ENCODE measurements at places on chromosomes 7 and 10.

GRCh38 chr10:94403380-94404213 lies 1.3 kb downstream of the TBC1D12 start:
- DNase-seq, result no peak

DNA sequence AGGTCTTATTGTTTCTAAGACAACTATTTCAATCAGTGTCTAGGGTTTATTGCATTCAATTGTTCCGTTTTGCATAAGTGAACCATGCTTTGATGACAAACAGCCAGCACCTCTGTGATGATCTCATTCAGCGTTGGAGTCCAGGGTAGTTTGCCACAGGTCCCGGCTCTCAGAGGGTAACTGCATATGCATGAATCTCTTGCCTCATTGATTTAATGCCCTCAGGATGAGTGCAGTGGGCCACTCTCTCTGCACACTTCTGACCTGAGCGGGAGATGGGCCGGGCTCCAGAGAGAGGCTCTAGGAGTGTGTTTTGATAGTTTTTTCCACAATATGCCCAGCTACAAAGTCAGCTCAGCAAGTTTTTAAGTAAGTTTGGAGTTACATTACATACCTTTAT lies 83.9 kb downstream of the HECW1 start:
- DNase-seq, result no peak

- no peak for DNase-seq
Measured at GRCh38 chr7:44403176-44403759, 77.9 kb upstream of the CAMK2B start.

DNA sequence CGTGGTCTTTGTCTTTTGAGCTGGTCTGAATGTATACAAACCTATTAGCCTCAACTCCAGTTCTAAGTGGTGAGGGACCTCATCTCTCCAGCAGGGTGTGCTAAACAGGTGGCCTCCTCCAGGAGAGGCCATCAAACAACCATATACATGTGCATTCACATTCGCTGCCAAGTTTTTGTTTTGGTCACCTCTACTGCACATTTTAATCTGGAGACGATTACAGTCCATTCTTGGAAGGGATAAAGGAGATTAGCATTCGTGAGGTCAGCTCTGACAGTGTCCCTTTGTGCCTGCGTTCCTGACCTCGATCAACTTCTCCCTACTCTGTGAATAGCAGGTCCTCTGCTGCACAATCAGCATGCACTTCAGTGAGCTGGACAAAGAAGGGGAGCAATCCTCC lies 60.8 kb downstream of the RHOBTB1 start:
- no peak for DNase-seq

GRCh38 chr7:43905209-43905946 lies 1.0 kb downstream of the URGCP start:
- DNase-seq, result no peak

- DNase-seq, result no peak
Measured at GRCh38 chr7:151537818-151538561, 18.3 kb upstream of the RHEB start.

DNA sequence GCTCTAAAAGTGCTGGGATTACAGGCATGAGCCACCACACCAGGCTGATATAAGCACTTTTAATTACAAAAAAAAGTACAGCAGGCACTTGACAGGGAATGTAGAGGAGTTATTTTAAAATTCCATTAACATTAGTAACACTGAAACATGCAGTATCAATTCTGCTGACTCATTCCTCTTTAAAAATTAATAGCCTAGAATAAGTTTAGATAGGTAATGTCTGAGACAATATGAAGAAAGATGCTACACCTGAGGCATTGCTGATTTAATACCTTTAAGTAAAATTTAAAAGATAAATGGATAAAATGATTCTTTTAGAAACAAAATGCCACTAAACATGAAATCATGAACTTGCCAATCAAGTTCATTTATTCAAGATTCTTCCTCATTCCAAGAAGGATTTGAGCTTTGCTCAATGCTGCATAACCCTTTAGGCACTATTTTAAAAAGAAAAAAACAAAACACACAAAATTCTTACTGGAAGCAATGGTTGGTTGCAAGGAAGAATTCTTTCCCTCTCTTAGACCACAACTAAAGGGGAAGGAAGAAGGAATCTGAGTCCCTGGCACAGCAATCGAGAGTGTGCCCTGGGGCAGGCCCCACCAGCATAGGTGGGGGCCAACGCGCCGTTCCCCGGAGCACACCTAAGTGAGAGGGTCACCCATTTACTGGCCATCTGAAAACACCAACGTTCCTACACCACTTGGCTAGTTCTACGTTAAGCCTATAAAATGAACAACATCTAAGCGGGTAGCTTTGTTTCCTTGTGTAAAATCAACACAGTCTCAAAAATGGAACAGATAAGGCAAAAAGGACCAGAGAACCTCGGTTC lies 26.6 kb downstream of the ESYT2 start:
- DNase-seq, result no peak

DNA sequence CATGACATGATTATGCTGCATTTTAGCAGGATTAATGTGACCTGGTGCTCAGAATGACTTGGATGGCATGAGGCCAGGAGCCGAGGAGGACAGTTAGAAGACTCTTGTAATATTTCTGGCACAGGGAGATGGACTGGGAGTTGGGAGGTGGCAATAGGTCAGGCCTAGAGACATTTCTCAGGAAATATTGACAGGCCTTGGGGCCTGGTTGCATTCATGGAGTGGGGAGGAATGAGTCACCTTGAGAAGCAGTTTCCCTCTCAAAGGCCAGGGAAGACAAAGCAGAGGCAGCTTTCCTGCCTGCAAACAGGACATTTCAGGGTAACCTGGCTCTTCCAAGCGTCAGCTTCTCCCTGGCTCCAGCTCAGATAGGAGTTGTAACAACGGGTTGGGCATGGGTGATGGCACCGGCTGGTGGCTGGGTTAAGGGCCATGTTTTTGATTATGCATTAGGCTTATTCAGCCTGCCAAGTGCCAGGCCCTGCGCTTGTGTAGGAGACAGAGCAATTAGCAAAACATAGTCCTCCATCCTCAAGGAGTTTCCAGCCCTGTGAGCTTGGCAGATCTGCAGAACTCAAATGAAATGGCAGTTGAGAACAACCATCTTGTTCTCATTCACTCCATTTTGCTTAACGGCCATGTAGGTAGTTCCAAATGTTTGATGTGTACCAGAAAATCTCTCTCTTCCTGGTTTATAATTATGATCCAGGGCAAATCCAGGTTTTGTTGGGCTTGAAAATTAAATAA lies 38.2 kb downstream of the HK1 start:
- DNase-seq, result no peak

DNA sequence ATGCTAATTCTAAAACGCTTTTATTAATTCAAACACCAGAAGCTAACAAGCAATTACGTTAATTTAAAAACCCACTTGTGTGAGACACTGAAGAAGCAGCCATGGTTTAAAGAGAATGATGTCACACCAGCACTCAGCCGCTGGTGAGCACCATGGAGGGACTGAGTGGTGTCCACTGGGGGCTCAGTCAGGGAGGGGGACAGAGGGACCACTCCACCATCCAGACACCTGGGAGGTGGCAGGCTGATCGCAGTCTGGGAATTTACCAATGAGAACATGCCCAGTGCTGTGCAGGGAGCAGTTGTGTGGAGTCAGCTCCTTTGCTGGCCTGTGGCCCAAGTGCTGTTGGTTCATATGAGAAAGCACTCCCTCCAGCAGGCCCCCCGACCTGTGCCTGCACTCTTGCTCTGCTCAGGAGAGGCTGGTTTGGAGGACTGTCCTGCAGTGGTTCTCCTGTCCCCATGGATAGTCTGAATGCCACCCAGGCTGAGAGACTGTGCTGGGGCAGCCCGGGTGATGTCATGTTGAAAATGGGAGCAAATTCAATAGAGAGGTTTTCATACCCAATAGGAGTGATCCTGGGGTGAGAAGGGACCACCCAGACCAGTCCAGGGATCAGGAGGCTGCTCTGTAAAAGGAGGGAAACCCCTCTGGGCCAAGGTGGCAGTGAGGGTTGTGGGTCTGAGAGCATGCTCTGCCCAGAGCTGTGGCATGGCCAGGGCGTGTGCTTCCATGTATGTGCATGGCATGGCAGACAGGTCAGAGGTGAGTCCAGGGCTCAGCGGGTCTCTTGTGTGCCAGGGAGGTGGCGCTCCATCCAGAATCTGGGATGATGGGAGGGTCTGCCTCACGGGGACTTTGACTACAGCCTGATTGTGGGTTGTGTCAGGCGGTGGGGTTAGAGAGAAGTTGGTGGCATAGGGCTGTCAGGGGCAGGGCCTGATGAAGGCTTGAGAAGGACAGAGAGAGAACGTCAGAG lies 12.7 kb downstream of the ADCY1 start:
- DNase-seq, result no peak

DNA sequence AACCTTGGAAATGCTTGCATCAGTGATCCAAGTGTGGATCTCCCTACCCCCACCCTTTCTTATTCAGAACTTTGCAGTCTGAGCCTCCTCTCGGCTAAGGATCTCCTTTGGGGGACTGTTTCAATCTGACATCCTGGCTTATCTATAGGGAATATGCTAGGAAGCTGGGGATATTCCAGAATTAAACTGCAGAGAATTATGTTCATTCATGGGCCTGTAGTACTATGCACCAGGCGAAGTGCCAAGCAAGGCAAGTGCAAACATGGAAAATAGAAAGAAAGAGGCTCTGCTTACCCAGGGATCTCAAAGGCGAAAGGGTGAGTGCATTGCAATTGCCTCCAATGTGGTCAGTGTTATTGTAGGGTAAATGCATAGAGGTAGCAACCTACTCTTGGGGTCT lies 96.5 kb downstream of the CACNB2 start:
- DNase-seq, result no peak

- DNase-seq, result no peak
Measured at GRCh38 chr10:110431659-110432058, 66.0 kb upstream of the DUSP5 start.

- no peak for DNase-seq
Measured at GRCh38 chr10:53894145-53894544, 906.9 kb downstream of the PCDH15 start.

GRCh38 chr7:315516-316265 lies 25.7 kb downstream of the FOXL3 start:
- no peak for DNase-seq

- DNase-seq, result no peak
Measured at GRCh38 chr7:108869070-108869469, 299.4 kb downstream of the DNAJB9 start.

GRCh38 chr10:129042776-129043595 lies 424.1 kb upstream of the MGMT start:
- DNase-seq, result no peak

DNA sequence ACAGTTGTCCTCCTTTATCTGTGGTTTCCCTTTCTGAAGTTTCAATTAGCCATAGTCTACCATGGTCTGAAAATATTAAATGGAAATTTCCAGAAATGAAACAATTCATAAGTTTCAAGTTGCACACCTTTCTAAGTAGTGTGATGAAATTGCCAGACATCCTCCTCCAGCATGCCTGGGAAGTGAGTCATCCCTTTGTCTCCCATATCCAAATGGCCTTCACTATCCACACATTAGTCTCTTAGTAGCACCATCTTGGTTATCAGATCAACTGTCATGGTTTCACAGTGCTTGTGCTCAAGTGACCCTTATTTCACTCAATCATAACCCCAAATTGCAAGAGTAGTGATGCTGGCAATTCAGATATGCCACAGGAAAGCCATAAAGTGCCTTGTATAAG lies 83.4 kb upstream of the PPP1R9A start:
- DNase-seq, result no peak

GRCh38 chr10:116879817-116880216 lies 30.5 kb downstream of the ENO4 start:
- DNase-seq, result no peak

DNA sequence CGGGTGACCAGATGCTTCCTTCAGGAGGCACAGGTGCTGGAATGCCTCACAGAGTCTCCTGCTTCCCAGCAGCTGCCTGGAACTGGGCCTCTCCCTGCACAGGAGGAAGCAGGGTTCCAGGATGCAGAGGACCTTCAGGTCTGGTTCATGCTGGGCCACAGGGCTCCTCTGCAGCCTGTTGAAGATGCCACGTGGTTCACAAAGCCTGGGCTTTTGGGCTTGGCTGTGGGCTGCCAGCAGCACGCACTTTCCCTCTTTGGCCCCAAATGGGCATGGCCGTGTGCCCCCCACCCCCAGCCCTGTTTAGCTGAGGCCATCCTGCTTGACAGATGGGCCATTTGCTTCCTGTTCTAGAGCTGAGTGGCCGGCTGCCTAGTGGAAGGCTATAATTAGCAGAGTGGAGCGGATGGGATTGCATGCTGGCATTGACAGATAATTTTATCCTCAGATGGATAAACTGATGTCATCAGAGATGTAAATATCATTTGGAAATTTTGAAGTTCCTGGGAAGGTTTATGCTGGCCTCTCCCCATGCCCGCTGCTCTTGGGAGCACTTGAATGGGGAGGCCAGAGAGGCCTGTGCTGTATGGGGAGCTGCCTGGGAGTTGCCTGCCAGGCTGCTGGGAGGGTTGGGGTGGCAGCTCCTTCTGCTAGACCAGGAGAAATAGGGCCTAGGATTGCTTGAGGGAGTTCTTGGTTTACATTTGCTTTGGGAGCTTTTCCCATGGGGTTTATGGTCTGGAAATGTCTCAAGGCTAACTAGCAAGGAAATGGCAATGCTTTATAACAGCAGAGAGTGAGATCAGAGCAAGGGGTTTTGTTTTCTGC lies 28.2 kb downstream of the TSPAN15 start:
- DNase-seq, result peak; percentile 93

DNA sequence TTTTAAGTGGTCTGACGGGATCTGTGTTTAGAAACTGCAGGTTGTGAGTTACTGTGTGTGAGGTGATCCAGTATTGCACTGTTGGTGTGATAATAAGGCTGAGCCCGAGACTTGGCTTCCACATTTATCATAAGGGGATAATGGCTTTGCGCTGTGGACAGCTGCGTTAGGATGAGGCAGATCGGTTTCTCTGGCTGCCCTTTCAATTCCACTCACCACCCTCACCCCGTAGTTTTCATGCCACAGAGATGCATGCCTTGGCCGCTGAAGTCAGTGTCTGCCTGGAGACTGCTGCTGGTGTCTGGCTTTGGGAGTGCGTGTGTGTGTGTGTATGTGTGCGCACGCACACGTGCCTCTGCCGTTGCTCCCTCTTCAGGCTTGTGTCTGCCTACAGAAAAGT lies 273.0 kb downstream of the CCDC3 start:
- DNase-seq, result no peak

DNA sequence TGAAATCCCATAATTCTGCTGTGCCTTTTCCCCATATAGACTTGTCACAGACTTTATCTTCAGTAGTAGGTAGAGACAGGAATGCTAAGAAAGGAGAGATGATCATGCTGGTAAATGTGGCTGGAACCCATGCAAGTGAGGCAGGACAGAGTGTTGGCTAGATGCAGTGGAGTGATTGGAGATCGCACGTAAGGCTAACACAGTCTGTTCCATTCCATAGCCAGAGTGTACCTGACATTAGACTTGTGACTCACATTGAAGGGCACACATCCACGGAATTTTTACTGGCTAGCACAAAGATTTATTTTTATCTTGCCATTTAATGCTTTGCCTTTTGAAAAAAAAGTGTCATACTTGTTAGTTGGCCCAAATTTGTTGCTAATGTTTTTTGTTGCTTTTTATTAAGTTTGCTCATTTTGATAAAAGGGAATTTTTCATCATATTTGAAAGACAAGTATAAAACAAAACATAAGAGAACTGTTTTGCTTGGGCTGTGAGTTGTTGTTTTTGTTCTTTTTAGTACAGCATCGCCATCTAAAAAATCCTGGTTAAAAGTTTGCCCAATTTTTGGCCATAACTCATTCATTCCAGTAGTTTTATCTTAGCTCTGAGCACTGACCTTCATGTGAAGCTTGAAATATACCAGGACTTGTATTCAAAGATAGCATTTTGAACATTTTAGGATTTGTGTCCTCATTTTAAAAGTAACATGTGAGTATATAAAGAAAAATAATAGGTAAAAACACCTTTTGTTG lies 81.0 kb downstream of the CPED1 start:
- DNase-seq, result no peak

All from cerebellar nuclear complex (tissue), 1 donor.